Urothelium cell line (cell line): ENCODE measurements at places on chromosomes 5 and 9.

GRCh38 chr9:33187519-33188218 lies 20.5 kb upstream of the B4GALT1 start:
- DNase-seq, result no peak

- DNase-seq, result peak; percentile 31
These were observed 614.7 kb downstream of the TLR4 start for GRCh38 chr9:118318770-118319431.

GRCh38 chr5:95634081-95634480 lies 12.5 kb upstream of the RFESD start:
- DNase-seq, result no peak

GRCh38 chr9:93864840-93865239 lies 90.3 kb downstream of the BARX1 start:
- no peak for DNase-seq

DNA sequence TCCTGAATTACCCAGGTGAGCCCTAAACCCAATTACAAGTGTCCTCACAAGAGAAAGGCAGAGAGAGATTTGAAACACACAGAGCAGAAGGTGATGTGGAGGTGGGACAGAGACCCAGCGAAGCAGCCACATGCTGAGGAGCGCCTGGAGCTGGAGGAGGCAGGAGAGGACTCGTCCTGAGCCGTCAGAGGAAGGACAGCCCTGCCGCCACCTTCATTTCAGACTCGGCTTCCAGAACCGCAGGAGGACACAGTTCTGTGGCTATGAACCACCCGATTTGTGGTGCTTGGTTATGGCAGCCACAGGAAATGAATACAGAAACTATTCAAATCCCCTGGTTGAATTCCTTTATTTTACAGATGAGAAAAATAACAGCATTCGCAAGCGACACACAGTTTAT lies 16.4 kb upstream of the FBP1 start:
- DNase-seq, result no peak

GRCh38 chr5:177959315-177959714 lies 36.7 kb downstream of the PROP1 start:
- no peak for DNase-seq

DNA sequence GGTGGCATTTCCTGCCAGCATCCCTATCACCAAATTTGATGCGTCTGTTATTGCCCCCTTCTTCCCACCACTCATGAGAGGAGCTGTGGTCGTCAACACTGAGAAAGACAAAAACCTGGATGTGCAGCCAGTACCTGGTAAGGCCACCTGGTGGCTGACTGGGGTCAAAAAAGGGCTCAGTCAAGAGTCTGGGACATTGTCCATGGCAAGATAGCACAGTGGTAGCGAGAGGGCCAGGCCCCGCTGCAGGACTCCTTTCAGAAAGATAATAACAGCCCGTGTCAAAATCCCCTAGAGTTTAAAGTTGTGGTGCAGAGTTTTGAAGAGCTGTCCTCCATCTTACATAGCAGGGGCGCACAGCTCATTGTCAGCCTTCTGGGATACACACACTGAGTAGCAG lies 40.8 kb downstream of the CSF1R start:
- no peak for DNase-seq

DNA sequence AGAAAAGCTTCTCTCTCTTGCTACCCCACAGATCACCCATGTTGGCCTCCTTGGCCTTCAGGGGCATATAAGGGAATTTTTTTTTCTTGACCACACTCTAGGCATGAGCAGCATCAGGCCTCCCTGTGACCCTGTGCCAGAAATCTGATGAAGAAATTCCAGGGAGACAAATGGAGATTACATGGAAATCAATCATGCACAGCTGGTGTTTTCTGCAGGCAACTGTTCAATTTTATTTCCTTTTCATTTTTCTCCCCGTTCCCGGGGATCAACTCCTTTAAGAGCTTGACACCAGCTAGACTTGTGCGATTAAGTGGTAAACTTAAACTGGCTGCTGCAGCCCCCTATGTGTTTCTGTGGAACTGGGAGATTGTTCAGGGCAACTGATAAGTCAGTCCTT lies 59.3 kb downstream of the GALNT10 start:
- DNase-seq, result no peak

GRCh38 chr9:105076729-105077128 lies 148.8 kb upstream of the ABCA1 start:
- DNase-seq, result no peak
